WTC11 (cell line): ENCODE measurements at places on chromosomes 2 and 18. TPM values are rescaled to one million over a fixed set of nuclear protein-coding genes. Genes with fewer than 3 reads are reported as not detected.

Gene HOXD4
- total RNA-seq, result not detected in 3 replicates

DNA sequence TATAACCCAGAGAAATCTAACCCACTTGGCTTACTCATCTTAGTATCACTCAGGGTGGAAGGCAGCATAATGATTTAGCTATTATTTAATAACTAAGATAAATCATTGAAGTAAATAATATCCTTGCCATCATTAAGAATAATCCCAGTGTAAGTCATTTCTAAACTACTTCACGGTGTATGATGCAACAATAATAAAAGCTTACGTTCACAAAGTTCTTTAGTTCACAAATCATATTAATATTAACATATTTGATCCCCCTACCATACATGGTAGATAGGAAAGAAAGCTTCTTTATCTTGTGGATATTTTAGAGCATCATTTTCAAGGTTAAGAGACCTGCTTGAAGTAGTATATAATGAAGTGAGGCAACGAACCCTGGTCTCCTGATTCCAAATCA lies 401.0 kb downstream of the NCKAP5 start:
- 0 out of 2 replicates have a peak, but pooled peaks cover 3% of the 10 kb centered on the region for H3K27me3 ChIP-seq
- DNase-seq, result no peak
- no peaks in the 10 kb centered on the region for H3K36me3 ChIP-seq

DNA sequence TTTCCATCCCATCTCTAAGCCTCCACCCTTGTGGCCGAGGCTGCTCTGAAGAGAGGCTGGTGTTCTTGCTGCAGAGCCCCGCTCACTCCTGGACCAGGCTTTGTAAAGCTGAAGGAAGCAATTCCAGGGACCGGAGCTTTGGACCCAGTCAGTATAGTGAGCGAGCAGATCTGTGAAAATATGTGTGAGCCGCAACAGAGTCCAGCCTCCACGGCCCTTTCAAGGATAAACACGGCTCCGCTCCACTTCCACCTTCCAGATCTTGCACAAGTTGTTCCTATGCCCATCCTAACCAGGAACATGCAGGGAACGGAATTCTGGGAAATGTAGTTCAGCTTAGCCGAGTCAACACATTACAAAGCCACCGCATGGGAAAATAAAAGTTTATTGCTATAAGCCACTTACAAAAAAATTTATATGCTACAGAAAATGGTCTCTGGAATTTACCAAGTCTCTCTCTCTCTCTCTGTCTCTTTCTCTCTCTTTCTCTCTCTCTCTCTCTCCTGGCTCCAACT lies 151.7 kb upstream of the ZNF521 start:
- DNase-seq, result peak; percentile 21
- H3K36me3 ChIP-seq, result no peaks in the 10 kb centered on the region
- H3K4me1 ChIP-seq, result peaks cover 3% of the 10 kb centered on the region; the same call in 1 of the 2 replicates
- no peak overlapping the region for H3K27ac ChIP-seq
- H3K27me3 ChIP-seq, result no peaks in the 10 kb centered on the region

Gene TRIM43
- 0.11 TPM in 1 of 3 replicates, not detected in the others for total RNA-seq

Gene ACVR1C
- total RNA-seq, result 1.1 to 1.6 TPM (median 1.2 TPM) in 3 replicates

DNA sequence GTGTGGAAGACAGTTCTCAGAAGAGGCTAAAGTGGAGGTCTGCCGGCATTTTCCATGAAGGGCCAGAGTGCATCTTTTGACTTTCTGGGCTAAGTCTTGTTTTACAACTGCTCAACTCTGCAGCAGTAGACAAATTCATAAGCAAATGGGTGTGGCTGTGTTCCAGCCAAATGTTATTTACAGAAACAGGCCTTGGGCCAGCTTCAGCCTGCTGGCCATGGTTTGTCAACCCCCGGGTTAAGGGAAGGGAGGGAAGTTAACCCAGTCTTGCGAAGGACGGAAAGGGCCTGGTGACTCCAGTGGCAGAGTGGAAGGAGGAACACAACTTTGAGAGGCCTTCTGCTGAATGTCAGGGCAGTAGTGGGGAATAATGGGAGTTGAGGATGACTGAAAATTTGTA lies 34.3 kb upstream of the NCKAP5 start:
- H3K27ac ChIP-seq, result no peak overlapping the region
- no peaks in the 10 kb centered on the region; the same call in 1 of the 2 replicates for H3K27me3 ChIP-seq
- peaks cover 20% of the 10 kb centered on the region for H3K4me1 ChIP-seq
- no peak overlapping the region for H3K4me3 ChIP-seq

DNA sequence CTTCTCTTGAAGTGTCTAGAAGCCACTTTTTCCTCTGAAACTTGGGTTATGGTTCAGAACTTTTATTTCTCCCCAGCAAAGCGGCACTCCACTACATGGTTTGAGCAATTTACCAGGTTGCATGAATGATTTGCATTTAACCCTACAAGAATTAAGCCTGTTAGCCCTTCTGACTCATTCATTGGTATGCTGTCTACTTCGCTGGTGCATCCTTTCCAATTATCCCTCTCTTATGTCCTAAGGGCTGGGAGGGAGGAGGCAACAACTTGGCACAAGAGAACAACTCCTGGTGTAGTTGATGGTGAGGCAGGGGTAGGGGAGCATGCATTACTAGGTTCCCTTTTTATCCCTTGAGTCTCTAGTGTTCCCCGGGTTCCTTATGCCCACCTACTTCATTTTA lies 293.4 kb upstream of the MEX3C start:
- peaks cover 8% of the 10 kb centered on the region for H3K4me1 ChIP-seq
- no peak for DNase-seq
- no peak overlapping the region for H3K27ac ChIP-seq
- no peak overlapping the region for H3K4me3 ChIP-seq
- H3K27me3 ChIP-seq, result no peaks in the 10 kb centered on the region

Gene ANKRD53
- 0.39 to 0.81 TPM (median 0.80 TPM) in 3 replicates for total RNA-seq

- DNase-seq, result no peak
- H3K4me3 ChIP-seq, result no peak overlapping the region
- H3K27ac ChIP-seq, result no peak overlapping the region
- no peaks in the 10 kb centered on the region for H3K27me3 ChIP-seq
These were observed 804.3 kb downstream of the RNF144A start for GRCh38 chr2:7721413-7721995.

- H3K4me1 ChIP-seq, result 0 out of 2 replicates have a peak, but pooled peaks cover 3% of the 10 kb centered on the region
- peaks cover 7% of the 10 kb centered on the region; the same call in 1 of the 2 replicates for H3K36me3 ChIP-seq
- no peaks in the 10 kb centered on the region for H3K27me3 ChIP-seq
- H3K27ac ChIP-seq, result no peak overlapping the region
- H3K4me3 ChIP-seq, result no peak overlapping the region
These were observed 133.6 kb downstream of the SP3 start for GRCh38 chr2:173831312-173832229.

DNA sequence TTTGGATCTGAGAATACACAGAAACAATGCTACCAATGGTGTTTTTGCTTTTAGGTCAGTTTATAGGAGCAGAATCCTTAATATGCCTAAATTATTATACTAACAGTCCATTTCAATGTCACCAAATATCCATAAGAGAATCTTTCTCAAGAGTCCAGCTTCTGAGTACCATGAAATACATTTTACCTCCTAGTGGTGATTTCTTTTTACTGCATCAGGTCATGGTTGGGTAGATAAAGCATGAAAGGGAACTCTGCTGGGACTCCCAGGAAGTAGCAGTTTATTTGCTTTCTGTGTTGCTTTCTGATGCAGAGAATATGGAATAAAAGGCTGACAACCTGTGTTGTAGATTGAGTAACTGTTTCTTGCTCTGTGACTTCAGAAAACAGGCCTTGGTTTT lies 115.6 kb downstream of the PPP1R1C start:
- no peaks in the 10 kb centered on the region for H3K27me3 ChIP-seq
- H3K4me1 ChIP-seq, result peaks cover 19% of the 10 kb centered on the region
- 0 out of 2 replicates have a peak overlapping the region, but pooled peaks have one; percentile 60 for H3K27ac ChIP-seq
- no peak overlapping the region for H3K4me3 ChIP-seq

GRCh38 chr18:74414953-74415515 lies 42.1 kb downstream of the DIPK1C start:
- H3K4me3 ChIP-seq, result no peak overlapping the region
- no peaks in the 10 kb centered on the region for H3K36me3 ChIP-seq
- DNase-seq, result no peak
- peaks cover 19% of the 10 kb centered on the region for H3K4me1 ChIP-seq
- H3K27ac ChIP-seq, result no peak overlapping the region; the same call in 1 of the 2 replicates

Gene BOK
- 35.1 to 39.4 TPM (median 37.4 TPM) in 3 replicates for total RNA-seq

DNA sequence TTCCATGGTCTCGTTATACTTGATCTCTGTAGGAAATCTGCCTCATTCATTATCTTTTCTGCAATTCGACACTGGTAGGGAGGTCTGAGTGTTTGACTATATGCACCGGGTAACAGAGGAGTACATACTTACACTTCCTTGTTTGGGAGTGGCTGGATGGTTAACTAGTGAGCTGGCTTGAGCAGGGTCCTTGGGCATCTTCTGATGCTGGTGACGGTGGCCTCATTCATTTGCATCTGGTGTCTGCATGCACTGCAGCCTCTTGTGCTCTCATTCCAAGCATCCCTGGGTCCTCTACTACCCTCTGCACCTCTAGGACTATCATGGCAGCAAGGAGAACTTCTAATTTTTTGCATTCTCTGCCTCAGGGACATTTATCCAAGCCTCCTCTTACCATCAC lies 100.0 kb upstream of the TCF4 start:
- peaks cover 13% of the 10 kb centered on the region for H3K4me1 ChIP-seq
- no peaks in the 10 kb centered on the region for H3K27me3 ChIP-seq
- DNase-seq, result no peak
- no peak overlapping the region for H3K27ac ChIP-seq

- no peak overlapping the region for H3K27ac ChIP-seq
- H3K27me3 ChIP-seq, result no peaks in the 10 kb centered on the region
- no peak overlapping the region for H3K4me3 ChIP-seq
These were observed 224.1 kb upstream of the CCDC150 start for GRCh38 chr2:196415384-196415783.

DNA sequence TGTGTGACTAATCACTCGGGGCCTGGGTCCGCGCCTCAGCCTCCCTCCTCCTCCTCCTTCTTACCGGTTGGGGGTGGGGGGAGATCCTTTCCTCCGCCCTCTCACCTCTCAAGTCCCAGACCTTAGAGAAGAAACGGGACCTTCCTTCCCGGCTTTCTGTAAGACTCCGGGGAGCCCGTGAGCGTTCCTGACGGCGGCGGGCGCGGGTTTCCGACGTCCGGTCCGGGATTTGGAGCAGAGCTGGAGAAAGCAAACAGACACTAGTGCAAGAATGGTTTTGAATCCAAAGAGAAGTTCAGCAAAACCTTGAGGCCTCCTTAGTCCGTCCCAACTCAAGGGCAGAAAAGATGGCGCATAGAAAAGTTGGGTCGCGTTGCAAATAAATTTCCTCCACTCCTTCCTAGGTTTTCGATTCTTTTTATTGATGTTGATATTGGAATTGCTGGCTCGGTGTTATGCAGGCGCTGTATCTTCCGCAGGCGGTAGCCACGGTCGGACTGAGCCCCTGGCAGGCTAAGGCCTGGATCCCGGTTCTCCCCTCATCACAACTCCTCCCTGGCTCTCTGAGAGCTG lies 2.0 kb downstream of the DLX1 start:
- H3K36me3 ChIP-seq, result no peaks in the 10 kb centered on the region
- H3K27ac ChIP-seq, result no peak overlapping the region
- H3K27me3 ChIP-seq, result peaks cover 100% of the 10 kb centered on the region
- H3K4me1 ChIP-seq, result peaks cover 76% of the 10 kb centered on the region
- peak overlapping the region; percentile 87 for H3K4me3 ChIP-seq

GRCh38 chr18:11726556-11726955 lies 37.5 kb downstream of the GNAL start:
- no peak for DNase-seq
- H3K4me1 ChIP-seq, result peaks cover 18% of the 10 kb centered on the region
- no peak overlapping the region for H3K27ac ChIP-seq
- H3K36me3 ChIP-seq, result no peaks in the 10 kb centered on the region
- H3K4me3 ChIP-seq, result no peak overlapping the region

DNA sequence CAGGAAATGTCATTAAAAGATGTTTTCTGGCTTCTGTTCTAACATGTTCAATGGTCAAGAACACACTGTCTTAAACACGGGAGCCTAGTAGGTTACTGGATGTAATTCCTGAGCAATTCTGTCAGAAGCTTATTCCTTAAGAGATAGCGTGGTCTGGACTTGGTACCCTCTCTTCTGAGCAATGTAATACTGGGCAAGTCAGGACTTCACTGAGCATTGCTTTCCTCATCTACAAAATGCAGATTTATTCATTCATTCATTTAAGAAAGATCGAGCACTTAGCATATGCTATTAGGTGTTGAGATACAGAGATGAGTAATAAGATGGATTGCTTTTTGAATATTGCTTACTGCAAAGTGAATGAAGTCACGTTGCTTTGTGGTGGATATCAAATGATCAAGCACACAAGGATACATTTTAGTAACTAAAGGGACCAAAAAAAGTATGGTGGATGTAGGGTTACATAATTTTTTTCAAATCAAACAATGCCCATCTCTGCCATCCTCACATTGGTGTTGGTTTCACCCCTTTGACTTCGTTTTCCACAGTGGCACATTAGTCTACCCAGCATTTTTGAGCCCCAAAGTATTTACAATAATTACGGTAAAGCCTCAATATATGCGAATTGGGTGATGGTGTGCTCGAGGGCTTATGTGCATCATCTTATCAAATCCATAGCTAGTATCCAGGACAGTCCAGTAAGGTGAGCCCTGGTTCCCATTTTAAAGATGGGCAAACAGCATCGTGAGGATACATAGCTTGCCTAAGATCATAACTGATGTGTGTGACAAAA lies 65.3 kb downstream of the ZC3H6 start:
- no peak for DNase-seq
- no peaks in the 10 kb centered on the region for H3K27me3 ChIP-seq
- peaks cover 12% of the 10 kb centered on the region; the same call in 1 of the 2 replicates for H3K4me1 ChIP-seq

GRCh38 chr2:29620890-29621289 lies 300.5 kb downstream of the ALK start:
- peaks cover 13% of the 10 kb centered on the region for H3K4me1 ChIP-seq
- H3K36me3 ChIP-seq, result no peaks in the 10 kb centered on the region
- no peak overlapping the region for H3K4me3 ChIP-seq
- no peak overlapping the region for H3K27ac ChIP-seq
- DNase-seq, result no peak

Gene GAL3ST2
- 0.73 to 0.98 TPM (median 0.78 TPM) in 3 replicates for total RNA-seq

GRCh38 chr2:44102790-44103562 lies 65.7 kb upstream of the PPM1B start:
- peaks cover 10% of the 10 kb centered on the region for H3K4me1 ChIP-seq
- no peak for DNase-seq
- no peaks in the 10 kb centered on the region; the same call in 1 of the 2 replicates for H3K27me3 ChIP-seq

- no peaks in the 10 kb centered on the region for H3K4me1 ChIP-seq
- H3K27me3 ChIP-seq, result peaks cover 5% of the 10 kb centered on the region; the same call in 1 of the 2 replicates
- no peak overlapping the region for H3K27ac ChIP-seq
- no peaks in the 10 kb centered on the region for H3K36me3 ChIP-seq
- no peak for DNase-seq
These were observed 50.5 kb upstream of the TSPYL6 start for GRCh38 chr2:54306556-54306955.

Gene KIAA1328
- total RNA-seq, result 4.8 to 5.5 TPM (median 5.3 TPM) in 3 replicates

DNA sequence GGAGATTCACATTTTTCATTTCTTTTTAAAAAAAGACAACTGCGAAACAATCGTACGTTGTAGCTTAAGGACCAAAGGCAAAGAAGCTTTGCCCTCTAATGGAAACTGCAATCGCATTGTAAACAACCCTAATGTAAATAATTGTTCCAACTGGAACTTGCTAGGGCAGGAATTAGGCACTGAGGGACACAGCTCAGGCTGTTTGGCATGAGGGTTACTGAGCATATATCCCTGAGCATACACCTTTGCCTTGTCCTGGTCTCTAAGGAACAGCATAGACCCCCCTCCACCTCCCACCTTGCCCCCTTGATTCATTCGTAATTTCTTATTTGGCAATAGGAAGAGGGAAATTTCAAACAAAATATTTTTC lies 396.4 kb downstream of the LNPK start:
- H3K36me3 ChIP-seq, result peaks cover 3% of the 10 kb centered on the region; the same call in 1 of the 2 replicates
- no peak for DNase-seq
- H3K4me1 ChIP-seq, result peaks cover 35% of the 10 kb centered on the region
- peak overlapping the region; percentile 31 for H3K27ac ChIP-seq
- H3K4me3 ChIP-seq, result no peak overlapping the region; the same call in 1 of the 2 replicates
- H3K27me3 ChIP-seq, result peaks cover 3% of the 10 kb centered on the region; the same call in 1 of the 2 replicates
